Progenitor cell of endocrine pancreas (in vitro differentiated cells): ENCODE measurements at places on chromosomes 7 and 10. TPM values are rescaled to one million over a fixed set of nuclear protein-coding genes. Genes with fewer than 3 reads are reported as not detected.

GRCh38 chr7:44072364-44073231 is 7.2 kb upstream of the PGAM2 start:
- DNase-seq: no peak
- no peaks in the 10 kb centered on the region for H3K4me1 ChIP-seq
- H3K36me3 ChIP-seq: peaks cover 4% of the 10 kb centered on the region

- peaks cover 3% of the 10 kb centered on the region for H3K27me3 ChIP-seq
- DNase-seq: no peak
- H3K27ac ChIP-seq: no peak overlapping the region
- H3K36me3 ChIP-seq: peaks cover 21% of the 10 kb centered on the region
- peaks cover 34% of the 10 kb centered on the region for H3K4me1 ChIP-seq
- no peak overlapping the region for H3K4me3 ChIP-seq
Observed at GRCh38 chr10:61939902-61940301, 38.4 kb downstream of the ARID5B start.

Gene PUS7
- 43.3 and 44.3 TPM in 2 replicates for total RNA-seq

Gene GNAT3
- total RNA-seq: not detected in 2 replicates
